HL-60 (cell line): ENCODE measurements at places on chromosomes 13 and 19.
A peak's percentile ranks its signal among the peaks of the same experiment; 100 is the strongest.

GRCh38 chr19:19460761-19461265 is 54.5 kb downstream of the TSSK6 start:
- DNase-seq, result no peak

DNA sequence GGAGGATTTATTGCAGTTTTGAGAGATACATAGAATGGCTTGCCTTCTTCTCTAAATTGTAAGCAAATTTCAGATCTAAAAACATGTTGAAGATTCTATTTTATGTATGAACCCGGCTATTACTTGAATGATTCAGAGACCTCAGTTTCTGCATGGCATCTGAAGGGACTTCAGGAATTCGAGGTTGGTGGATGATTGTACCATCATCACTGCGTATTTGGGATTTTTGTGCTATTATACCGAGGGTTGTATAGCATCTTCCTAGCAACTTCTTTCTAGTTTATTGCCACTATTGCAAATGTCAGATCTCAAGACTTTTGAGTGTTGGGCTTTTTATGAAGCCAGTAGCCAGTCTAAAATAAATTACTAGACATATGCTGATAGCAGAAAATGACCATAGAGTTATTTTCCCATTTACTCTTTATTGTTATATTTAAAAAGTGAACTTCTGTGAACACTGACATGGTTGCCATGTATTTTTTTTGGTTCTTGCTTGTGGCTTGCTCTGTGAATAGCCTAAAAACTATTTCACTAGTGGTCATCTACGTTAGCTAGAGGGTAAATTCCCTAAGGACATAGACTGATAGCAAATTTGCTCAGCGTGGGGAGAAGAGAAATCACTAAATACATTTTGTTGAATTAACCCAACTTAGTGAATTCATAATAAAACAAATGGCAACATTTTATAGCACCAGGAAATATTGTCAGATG is 70.6 kb upstream of the KLF12 start:
- no peak for DNase-seq

- DNase-seq, result no peak
Observed at GRCh38 chr19:6800991-6801484, 28.5 kb downstream of the VAV1 start.

- DNase-seq, result no peak
Observed at GRCh38 chr19:6033744-6034264, 55.9 kb upstream of the RANBP3 start.

DNA sequence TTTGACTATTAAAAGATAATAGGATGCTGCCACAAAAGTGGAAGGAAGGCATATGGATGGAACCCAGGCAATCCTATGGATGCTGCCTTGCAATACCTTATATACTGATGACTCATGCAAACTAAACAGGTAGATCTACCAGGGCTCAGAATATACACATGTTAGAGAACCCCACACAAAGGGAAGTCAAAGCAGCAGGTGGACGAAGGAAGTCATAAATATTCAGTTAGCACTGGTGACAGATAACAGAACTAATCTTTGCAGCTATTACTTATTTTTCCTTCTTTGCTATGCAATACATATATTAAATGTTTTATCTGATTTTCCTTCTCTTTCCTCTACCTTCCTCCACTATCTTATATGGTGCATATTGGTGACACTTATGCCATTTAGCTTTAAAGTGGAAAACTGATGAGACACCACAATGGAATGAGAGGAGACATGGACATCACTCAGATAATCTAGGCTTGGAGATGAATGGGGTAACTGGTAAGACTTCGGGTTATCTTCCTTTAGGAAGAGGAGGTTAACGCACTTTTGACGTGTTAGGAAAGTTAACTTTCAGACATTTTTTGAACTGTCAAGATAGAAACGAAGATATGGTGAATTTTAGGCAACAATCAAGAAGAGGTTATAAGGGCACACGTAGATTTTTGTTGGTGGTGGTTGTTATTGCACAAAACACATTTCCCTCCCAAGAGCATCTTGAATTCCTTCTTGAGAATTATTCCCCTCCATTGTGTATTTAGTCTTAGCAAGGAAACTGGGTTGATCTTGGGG is 39.8 kb upstream of the MBNL2 start:
- no peak for DNase-seq

- DNase-seq, result no peak
Observed at GRCh38 chr19:3612330-3612729, 5.7 kb upstream of the TBXA2R start.

GRCh38 chr19:53538378-53539109 is 599 bp downstream of the ZNF331 start:
- DNase-seq, result no peak

DNA sequence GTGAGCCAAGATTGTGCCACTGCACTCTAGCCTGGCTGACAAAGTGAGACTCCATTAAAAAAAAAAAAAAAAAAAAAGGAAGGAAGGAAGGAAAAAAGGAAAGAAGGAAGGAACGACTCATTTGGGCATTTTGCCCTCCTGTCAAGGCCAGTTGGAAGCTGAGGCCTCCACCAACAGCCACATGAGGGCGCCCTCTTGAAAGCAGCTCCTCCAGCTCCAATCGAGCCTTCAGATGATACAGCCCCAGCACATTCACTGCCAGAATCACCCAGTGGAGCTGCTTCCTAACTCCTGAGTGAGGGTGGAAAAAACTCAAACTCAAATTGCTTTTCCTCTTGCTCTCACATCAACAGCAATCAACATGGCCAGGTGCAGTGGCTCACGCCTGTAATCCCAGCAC is 40.9 kb downstream of the GNG7 start:
- DNase-seq, result peak; percentile 33

DNA sequence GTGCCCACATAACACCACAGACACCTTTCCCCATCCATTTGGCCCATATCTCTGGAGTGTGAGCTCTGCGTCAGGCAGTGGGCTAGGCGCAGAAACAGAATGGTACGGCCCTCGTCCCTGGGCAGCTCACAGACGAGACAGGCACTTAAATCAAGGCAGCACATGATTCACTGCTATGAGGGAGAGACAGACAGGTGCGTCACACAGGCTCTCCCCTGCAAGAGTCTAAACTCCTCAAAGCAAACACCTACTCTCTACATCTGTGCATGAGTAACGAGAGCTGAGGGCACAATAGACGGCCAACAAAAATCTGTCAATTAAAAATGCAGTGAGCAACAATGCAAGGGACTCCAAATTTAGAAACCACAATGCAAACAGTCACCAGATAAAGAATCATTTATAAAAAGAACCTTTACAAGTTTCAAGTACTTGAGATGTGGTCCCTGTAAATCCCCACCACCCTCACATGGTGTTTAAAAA is 348.9 kb downstream of the UQCRFS1 start:
- DNase-seq, result no peak

- peak; percentile 98 for DNase-seq
Observed at GRCh38 chr13:99281811-99282263, 23.7 kb upstream of the GPR18 start.

DNA sequence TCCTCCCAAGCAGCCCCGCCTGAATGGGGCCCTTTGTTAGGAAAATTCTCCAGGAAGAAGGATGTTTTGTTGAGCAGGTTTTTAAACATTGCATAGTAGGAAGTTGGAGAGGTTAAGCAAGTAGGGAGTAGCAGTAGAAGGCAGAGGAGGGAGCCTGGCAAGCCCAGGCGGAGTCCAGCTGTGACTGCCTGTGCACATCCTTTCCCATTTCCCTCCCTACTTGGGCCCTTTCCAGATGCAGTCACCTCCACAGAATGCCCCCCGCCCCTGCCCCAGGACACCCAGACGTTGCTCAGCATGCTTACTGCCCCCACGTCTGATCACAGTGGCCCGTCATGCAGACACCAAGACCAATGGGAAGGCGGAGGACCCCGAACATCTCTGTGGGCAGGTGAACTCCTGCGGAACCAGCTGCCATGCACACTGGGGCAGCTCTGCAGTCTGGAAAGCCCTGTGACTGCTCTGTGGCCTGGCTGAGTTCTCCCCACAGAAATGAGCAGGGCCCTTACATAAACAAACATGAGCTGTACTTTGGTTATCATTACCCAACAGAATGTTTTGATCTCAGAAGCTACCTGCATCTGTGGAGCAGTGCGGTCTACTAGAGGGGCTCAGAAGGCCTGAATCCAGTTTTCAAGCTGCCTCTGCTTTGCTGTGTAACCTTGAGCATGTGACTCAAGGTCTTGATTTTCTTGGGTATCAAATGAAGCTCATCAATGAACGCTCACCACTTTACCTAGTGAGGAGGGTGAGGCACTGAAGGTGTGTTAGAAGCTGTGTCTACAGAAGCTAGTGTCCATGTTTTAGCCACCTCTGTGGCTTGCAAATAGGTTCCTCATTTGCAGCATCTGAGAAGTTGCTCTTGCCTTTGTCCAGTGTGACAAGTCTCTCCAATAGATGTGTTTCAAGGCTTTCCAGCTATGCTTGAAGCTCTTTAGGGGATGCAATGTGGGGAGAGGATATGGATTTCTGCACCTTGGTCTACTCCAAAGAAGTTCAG is 84.2 kb downstream of the TNFRSF19 start:
- peak; percentile 11 for DNase-seq

- DNase-seq, result no peak
Observed at GRCh38 chr19:6519289-6519688, 11.5 kb upstream of the TNFSF9 start.

GRCh38 chr13:37263871-37264270 is 158.4 kb upstream of the CSNK1A1L start:
- DNase-seq, result no peak

DNA sequence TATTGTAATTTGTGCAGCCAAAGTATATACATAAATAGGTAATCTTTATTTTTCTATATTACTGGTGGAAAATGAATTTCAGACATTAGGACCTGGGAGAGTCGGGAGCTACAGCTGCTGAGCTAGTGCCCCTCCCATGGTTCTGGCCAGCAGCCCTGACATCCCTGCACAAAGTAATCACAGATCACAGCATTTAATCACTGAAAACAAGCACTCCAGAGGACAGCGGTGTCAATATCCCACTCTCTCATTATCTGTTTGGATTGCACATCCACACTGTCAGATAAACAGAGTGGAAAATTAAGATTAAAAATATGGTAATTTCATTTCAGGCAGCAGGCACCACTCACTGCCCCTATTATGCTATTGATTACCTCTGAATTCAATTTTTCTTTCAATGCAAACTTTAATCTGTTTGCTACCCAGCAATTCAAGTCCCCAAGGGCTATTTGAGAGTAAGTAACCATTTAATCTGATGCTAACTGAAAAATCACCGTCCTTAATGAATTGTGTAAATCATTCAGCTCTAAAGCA is 254.1 kb upstream of the SOX21 start:
- DNase-seq, result no peak

DNA sequence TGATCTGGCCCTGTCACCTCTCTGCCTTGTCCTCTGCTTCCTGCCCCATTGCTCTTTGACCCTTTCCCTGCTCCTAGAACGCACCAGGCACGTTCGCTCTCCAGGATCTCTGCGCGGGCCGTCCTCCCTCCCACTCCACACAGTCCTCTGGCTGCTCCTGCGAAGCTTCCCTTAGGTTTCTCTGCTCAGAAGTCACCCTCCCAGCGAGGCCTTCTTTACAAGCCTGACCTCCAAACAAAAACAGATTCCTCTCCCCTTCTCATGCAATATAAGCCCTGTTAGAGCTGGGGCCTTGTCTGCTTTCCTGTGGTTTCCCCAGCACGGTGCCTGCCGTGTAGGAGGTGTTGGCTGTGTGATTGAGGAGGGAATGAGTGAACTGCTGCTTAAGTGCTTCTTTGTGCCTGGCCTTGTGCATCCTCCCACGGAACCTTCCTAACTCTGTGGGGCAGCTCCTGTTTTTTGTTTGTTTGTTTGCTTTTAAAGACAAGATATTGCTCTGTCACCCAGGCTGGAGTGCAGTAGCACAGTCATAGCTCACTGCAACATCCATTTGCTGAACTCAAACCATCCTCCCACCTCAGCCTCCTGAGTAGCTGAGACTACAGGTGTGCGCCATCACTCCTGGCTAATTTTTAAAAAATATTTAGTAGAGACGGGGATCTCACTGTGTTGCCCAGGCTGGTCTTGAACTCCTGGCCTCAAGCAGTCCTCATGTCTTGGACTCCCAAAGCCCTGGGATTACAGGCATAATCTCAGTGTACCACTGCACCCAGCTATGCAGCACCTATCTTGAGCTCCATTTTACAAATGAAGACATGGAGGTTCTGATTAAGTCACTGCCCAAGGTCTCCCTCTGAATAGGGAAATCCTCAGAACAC is 82.0 kb downstream of the SIPA1L3 start:
- peak; percentile 9 for DNase-seq

- no peak for DNase-seq
Observed at GRCh38 chr19:4414144-4414799, 11.8 kb downstream of the CHAF1A start.

- DNase-seq, result no peak
Observed at GRCh38 chr19:49014123-49014869, 2.6 kb downstream of the LHB start.

GRCh38 chr19:46610851-46611770 is 10.0 kb downstream of the CALM3 start:
- no peak for DNase-seq

DNA sequence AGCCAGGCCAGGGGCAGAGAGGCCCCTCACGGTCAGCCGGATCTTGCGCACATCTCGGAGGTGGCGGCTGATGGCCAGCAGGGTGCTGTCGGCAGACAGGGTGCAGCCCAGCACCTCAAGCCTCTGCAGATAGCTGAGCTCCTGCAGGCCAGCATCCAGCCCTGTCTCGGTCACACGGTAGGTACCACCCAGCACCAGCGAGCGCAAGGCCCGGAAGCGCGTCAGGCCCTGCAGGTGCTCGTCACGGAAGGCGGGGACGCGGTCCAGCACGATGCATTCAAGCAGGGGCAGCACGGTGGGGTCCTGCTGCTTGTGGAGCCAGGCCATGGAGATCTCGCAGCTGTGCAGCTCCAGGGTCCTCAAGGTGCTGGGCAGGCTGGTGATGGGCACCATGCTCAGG is 7.7 kb downstream of the FBXL12 start:
- no peak for DNase-seq

DNA sequence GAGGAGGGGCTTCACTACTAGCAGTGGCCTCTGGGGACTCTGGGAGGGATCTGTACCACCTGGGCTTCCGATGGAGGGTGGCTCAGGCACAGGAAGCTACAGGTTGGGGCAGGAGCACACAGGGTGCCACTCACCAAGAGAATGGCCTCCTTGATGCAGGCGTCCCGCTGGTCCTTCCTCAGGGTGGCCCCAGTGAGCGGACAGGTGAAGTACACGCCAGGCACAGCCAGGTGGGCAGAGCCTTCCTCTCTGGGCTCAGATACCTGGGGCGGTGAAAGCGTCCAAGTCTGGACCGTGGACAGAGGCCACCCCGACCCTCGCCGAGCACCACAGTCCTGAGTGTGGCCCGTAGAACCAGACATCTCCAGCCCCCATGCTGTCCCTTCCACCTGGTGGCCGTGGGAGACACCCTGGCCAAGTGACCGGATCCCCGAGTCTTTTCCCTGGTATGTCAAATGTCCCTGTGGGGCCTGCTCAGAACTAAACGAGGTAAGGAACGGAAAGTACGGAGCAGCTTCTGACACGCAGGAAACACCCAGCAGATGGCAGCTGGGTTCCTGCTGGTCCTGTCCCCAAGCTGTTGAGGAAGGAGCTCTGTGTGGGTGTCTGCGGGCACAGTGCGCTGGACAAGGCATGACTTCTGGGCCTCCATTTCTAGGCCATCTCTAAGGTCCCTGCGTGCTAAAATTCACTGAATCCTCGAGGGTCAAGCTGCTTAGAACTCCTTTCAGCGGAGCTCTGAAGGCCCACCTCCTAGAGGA is 5.2 kb downstream of the UBXN6 start:
- DNase-seq, result no peak
